Effector CD8-positive, alpha-beta T cell (primary cell): ENCODE measurements at places on chromosomes 12 and 14.
A peak's percentile ranks its signal among the peaks of the same experiment; 100 is the strongest.

DNA sequence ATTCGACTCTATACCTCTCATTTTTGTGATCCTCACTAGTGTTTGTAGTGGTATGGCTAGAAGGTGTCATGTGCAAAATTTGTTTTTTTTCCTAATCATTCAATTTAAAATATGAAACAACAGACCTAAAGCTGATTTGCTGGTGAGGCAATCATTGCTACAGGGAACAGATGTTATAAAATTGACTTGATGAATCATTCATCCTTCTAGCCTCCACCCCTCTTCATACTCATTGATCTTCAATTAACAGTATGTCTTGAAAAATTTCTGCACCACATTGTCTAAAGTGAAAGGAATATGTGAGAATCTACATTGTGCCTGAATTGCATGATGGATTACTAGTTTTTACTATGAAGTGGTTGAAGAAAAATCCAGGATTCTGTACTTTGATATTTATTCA is 349.0 kb upstream of the NAV3 start:
- DNase-seq = no peak

- no peak for DNase-seq
Observed at GRCh38 chr14:81401420-81402122, 1.4 kb upstream of the STON2 start.

- DNase-seq = no peak
Observed at GRCh38 chr12:96289067-96289466, 94.9 kb downstream of the ELK3 start.

GRCh38 chr14:54356172-54356571 is 40.6 kb upstream of the CDKN3 start:
- no peak for DNase-seq

- DNase-seq = no peak
Observed at GRCh38 chr12:13099844-13100604, 3.4 kb downstream of the GSG1 start.

- DNase-seq = no peak
Observed at GRCh38 chr12:12811343-12811742, 1.8 kb upstream of the DDX47 start.

DNA sequence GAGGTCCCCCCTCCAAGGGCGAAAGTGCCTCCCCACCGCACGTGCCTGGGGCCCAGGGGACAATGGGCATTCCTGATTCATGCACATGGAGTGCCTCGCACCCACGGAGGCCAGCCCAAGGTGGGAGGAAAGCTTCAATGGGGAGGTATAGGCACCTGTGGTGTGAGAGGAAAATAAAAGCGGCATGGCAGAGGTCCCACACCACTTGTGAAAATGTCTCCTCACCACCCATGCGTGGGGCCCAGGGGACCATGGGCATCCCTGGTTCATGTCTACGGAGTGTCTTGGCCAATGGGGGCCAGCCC is 384.7 kb downstream of the ALG10 start:
- no peak for DNase-seq

DNA sequence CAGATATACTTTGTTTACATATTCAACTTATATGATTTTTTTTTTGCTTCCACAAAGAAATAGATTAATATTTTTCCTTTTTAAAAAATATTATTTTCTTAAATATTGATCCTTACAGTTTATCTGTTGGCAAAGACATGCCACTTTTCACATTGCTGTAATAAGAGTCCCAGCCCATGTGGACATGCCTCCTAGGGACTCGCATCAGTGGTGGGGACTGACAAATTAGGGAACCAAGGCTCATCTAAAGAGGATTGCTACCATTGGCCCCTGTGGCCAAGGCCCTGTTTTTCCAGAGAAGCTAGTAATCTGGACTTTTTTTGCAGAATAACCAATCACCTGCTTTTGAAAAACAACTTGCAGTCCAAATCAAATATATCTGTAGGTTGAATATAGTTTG is 27.8 kb upstream of the BMAL2 start:
- DNase-seq = no peak

DNA sequence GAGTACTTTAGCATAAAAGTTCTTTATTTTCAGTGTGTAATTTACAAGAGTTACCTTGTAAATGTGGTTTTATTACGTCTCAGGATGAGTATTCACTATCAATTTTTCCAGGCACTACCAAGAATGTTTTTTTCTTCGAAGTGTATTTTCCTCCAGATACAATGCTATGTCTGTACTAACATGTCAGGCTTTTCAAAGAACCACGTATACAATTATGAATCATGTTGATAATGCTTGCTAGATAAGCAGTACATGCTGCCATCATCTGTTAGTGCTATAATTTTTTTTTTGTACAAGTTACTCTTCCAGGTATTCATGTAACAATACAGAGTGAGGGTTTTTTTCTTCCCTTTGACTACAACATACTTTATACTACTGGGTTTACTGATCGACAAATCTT is 5.6 kb upstream of the KANSL2 start:
- no peak for DNase-seq

GRCh38 chr14:104101086-104101621 is 15.7 kb downstream of the ASPG start:
- no peak for DNase-seq

- no peak for DNase-seq
Observed at GRCh38 chr12:83046019-83046418, 359.3 kb downstream of the TMTC2 start.

DNA sequence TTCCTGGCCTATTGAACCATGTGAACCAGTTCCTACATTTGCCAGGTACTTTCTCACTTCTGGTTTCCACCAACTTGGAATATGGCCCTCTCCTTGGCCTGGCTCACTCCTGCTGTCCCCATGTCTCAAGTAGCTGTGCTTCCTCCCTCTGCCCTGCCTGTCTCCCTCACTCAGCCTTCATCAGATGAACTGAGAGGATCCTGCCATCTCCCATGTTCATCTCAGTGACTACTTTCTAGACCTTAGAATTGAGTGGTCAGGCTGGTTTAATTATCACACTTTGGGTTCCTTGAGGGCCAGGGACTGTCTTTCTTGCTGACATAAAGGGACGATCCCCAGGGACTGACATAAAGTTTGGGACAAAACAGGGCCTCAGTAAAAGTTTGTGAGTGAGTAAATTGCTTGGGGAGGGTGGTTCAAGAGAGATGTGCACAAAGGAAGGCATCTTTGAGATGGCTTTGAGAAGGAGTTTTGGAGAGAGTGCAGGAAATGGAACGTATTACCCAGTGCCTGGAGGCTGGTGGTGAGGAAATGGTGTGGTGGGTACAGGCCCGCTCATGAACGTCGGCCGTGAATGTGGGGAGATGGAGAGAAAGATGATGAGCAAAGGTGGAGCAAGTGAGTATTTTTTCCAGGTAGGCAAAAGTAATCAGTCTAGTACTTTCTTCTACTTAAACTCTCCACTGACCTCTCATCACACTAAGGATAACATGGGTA is 20.8 kb downstream of the DYRK2 start:
- DNase-seq = no peak

DNA sequence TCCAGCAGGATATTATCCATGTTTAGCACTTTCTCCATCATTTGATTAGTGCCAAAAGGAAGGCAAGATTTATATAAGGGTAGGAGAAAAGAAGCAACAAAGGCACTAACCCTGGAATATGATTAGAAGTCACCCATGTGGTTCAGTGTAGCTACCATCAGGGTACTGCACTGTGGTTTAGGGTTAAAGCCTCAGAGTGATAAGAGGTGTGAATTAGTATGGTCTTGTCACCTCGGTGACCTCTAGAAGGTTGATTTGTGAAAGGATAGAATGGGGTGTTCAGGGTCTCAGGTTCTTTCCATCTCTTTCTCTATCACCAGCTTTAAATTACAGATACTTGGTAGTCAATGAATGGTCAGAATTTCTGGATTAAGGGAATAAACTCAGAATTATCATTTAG is 103.0 kb upstream of the TMTC2 start:
- no peak for DNase-seq

GRCh38 chr14:49512147-49512551 is 74.0 kb downstream of the RPS29 start:
- no peak for DNase-seq

- DNase-seq = no peak
Observed at GRCh38 chr14:71166180-71166837, 259.1 kb downstream of the PCNX1 start.

DNA sequence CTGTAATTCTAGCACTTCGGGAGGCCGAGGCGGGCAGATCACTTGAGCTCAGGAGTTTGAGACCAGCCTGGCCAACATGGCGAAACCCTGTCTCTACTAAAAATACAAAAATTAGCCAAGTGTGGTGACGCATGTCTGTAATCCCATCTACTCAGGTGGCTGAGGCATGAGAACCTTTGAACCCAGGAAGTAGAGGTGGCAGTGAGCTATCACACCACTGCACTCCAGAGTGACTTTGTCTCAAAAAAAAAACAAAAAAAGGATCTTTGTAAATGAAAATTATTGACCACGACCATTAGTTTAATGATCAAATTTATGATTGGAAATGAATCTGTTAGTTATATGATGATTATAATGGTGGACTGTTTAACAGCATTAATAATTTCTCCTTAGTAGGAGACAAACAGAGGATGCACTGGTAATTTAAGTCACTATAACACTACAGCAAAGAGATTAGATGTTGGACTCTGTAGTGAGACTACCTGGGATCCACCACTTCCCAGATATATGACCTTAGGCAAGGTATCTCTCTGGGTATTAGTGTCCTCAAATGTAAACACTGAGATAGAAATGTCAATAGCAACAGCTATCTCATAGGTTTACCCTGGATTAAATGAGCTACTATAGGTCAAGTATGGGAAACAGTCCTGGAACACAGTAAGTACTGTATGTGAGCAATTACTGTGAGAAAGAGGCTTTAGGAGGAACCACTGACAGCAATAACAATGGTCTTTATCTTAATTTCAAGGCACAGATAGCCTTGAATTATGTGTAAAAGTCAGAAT is 214.7 kb downstream of the NOVA1 start:
- no peak for DNase-seq

DNA sequence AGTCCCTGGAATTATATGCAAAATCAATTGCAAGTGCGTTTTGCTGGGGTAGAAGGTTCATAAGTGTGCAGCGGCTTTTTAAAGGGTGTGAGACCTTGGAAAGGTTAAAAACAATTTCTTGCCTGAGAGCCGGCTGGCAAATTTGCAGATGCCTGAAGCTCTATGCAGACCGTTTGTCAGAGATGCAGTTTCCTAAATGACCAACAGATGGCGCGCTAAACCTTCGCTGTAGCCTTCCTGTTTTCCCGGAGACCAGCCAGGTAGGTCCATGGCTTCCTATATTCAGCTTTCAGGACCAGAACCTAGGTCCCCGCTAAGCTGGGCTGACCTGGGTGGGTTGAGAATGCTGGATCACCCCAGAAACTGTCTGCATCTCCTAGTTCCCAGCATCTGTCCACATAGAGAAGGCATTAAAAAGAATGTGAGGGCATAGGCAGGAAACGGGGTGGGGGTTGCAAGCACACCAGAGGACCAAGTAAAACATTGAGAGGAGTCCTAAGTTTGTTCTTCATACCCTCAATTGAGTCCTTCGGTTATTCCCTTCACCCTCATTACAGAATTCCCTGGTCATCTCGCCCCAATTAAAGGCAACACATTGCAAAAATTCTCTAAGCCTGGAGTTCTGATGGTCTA is 5.7 kb upstream of the NOS1 start:
- no peak for DNase-seq

DNA sequence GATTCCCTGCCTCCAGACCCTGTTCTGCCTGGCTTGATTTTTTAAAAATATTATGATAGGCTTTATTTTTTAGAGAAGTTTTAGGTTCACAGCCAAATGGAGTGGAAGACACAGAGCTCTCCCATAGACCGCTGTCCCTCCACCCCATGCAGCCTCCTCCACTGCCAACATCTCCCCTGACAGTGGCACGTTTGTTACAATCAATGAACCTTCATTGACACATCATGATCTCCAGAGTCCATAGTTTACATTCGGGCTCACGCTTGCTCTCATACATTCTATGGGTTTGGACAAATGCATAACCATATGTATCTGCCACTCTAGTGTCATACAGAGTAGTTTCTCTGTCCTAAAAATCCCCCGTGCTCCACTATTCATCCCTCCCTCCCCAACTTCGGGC is 15.9 kb upstream of the PPP1R13B start:
- no peak for DNase-seq

DNA sequence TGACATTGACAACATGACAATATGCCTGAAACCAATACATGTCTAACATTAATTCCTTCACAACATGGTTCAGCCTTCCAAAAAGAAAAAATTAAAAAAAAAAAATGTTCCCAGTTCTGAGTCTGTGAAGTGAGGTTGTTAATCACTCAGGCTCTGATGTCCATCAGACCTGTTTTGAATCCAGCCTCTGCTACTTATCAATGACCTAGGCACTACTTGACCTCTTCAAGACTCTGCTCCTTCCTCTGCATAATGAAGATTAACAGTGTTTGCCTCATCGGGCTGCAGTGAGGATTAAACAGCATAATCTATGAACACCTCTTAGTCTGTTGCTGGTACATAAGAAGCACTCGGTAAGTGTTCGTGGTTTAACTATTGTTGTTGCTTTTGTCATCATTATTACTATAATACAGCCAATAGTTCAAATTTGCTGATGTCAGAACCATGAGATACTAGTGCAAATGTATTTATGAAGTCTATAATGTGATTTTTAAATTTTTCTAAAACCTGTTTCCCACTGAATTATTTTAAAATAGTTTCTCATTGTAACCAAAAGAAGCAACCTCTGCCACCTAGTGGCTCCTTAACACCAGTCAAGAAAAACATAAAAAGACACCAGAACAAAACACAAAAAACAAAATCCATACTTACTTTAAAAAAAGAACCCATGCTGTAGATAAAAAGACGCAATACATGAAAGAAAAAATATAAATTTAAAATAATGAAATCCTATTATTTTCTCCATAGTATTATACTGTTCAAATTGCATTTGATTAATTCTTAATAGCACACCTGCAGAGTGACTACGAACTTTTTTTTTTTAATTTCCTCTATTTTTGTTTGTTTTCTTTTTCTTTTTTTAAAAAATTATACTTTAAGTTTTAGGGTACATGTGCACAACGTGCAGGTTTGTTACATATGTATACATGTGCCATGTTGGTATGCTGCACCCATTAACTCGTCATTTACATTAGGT is 20.3 kb upstream of the TMX1 start:
- no peak for DNase-seq

DNA sequence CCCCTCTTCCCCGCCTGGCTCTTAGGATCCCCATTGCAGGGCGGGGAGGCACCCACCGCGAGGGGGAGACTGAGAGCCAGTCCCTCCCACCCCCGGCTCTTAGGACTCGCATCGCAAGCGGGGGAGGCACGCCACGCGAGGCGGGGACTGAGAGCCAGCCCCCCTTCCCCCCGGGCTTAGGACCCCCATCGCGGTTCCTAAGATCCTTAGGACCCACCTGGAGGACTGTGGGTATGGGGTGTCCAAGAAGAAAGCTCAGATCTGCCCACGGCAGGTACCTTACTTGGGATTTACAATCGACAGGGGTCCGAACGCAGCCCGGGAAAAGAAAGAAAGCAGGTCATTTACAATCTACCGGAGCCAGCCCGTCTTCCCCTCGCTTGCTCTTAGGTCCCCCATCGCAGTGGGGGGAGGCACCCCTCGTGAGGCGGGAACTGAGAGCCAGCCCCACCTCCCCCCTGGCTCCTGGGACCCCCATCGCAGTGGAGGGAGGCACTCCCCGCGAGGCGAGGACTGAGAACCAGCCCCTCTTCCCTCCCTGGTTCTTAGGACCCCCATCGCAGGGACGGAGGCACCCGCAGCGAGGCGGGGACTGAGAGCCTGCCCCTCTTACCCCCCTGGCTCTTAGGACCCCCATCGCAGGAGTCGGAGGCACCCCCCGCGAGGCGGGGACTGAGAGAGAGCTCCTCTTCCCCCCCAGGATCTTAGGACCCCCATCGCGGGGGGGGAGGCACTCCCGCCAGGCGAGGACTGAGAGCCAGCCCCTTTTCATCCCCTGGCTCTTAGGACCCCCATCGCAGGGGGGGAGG is 43.7 kb downstream of the DDX11 start:
- peak; percentile 50 for DNase-seq

GRCh38 chr14:29911810-29912209 is 15.8 kb downstream of the PRKD1 start:
- DNase-seq = no peak
